Fibroblast of mammary gland (primary cell): ENCODE measurements at places on chromosomes 7 and 10.

DNA sequence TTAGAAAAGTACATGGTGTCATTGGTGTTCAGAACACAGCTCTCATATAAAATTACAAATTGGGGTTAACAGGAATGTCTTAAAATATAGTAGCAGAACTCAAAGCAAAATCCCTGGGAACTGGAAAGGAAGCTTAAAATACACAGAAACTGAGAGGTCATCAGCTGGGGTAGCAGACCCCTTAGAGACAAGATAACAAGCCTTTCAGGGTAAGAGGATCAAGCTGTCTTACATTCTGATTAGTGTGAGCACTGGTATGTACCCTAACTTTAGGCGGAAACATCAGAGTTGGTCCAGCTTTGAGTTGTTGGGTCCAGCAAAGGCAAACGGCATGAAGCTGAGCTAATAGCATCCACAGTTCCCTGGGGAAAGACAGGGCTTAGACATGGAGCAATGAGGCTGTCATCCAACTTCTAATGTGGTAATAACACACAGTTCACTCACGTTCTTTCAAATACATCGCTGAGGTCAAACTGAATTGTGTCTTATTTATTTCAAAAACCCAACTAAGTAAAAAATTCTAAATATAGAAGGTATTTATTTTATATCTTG, 32.6 kb downstream of the ARHGAP21 start:
- peak; percentile 89 for DNase-seq

DNA sequence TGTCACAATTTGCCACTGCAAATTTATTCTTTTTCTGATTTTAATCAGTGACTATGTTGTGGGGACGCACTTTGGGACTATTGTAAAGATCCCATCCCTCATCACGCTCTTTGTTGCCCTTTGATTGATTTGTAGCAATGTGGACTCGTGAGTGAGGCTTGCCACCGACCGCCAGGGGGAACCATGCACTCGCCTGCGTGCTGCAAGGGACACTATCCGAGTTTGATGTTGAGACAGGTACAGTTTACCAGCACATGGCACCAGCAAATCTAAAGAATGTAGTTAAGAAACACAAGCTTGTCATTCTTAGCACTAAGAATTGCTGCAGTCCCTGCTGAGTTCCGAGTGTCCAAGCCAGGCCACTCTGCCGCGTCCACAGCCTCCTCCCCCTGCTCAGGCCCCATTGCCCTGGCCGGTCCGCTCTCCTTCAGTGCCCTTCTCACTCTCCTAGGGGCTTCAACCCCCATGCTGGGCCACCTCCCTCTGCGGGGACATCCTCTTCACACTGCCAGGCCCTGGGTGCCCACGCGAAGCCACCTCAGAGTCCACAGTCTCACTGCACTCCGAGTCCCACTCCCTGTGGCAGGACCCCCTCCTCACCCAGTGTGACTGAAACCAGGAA, 2.0 kb upstream of the SFTPA2 start:
- peak; percentile 49 for DNase-seq

- peak; percentile 58 for DNase-seq
Observed at GRCh38 chr10:89522463-89522862, 12.9 kb downstream of the SLC16A12 start.

GRCh38 chr7:98420966-98421612, 20.2 kb upstream of the BAIAP2L1 start:
- peak; percentile 33 for DNase-seq

DNA sequence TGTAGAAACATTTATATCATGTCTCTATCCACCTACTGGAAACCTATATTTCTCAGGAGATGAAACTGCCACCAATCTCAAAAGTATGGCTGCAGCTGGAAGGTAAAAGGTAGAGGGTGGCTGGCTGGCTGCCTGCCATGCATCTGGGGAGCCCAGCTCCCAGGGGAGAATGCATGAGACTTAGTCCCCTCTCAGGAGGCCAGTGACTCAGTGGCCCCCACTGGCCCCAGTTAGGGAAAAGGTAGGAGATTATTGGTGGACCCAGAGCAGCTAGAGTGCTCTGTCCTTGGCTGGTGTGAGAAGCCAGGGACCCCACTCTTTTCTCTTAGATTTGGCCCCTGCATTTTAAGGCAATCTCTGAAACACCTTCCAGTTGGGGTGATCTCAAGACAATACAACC, 6.8 kb upstream of the NKX2-3 start:
- no peak for DNase-seq

DNA sequence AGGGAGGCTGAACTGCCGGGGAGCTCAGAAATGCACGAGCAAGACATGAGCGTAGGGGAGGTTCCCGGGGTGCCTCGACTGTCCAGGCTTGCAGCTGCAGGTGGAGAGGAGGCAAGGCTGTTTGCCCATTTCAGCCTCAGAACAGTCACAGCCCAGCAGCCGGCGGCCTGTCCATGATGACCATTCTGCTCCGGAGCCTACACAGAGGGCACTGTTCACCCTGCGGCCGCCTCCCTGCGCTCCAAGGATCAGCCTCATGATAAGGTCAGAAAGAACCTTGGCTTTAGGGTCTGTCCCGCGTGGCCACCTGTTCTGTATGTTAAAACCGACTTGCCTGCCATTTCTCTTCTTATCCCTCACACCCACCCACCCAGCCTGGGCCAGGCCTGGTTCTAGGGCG, 21.9 kb upstream of the CFAP46 start:
- DNase-seq: no peak
